ENCODE measurements at places on chromosomes 2 and 18. TPM values are rescaled to one million over a fixed set of nuclear protein-coding genes. Genes with fewer than 3 reads are reported as not detected.

DNA sequence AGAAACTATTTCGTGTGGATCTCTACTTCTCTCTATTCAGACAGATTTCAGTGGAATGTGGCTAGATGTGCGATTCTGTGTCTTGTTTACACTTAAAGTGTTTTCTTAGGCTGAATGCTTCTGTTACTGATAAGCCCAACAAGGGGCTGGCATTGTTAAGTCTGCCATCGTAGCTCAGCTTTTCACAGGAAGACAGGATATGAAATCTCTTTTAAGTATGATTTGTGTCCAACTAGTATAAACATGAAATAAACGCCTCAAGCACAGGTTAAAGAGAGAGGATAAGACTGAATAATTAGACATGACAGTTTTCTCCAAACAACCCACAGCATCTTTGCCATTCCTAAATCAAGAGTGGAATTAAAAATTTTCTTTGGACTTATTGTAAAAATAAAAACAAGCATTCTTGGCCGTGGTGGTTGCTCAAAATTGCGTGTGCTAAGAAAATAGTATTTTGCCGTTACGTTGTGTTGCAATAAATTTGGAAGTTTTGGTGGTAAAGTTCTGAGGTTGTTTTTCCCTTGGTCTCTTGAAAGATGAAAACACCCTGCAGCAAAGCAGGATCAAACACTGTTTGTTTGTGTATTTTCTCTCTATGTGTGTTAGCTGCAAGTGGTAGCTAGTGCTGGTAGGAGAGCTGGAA lies 1.0 kb downstream of the VIT start:
- DNase-seq = no peak

- no peak for DNase-seq
Observed at GRCh38 chr18:46260016-46260878, 156.1 kb downstream of the HAUS1 start.

DNA sequence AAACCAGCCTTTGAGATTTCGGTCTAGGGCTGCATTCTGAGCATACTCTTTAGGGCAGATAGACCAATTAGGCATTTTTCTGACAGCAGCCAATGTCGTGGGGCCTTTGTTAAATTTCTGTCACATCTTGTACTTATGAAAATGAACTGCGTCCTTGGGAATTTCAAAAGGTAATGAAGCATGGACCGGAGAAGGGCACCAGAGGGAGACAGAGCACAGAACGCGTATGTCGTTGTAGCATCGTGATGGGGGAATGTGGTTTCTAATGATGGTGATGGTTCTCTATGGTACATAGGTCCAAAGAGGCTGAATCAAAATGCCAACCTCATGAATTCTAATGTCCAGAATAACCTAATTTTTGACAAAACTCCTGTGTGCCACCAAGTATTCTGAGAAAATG lies 483.9 kb upstream of the CRIM1 start:
- no peak for DNase-seq

The STAT4 gene
- total RNA-seq = 9.7 TPM

The HDHD2 gene
- total RNA-seq = 38.0 TPM
